ENCODE measurements at places on chromosomes 1 and 21.

DNA sequence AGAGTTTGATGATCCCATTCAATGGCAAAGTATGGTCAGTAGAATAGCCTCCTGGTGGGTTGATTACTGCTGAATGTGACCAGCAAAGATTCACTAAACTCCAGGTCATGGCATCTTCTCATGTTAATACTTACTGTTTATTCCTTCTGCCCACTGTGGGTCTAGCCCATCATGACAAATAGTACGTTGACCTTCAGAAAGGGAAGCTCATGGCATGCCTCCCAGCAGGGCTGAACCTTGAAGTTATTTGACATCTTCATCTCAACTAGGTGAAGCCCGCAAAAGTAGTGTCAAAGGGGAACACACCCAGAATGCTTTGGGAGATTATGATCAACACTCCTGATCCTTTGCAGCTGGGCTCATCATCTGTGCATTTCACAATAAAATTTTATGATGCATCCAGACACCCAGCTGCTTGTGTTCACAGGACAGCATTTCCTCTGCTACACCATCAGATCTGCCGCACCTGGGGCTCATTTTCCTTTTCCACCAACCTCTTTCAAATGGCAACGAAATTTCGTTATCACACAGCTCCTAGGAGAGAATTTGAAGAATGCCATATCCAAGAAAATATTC is 49.6 kb downstream of the HLX start:
- peak; percentile 34 for DNase-seq

DNA sequence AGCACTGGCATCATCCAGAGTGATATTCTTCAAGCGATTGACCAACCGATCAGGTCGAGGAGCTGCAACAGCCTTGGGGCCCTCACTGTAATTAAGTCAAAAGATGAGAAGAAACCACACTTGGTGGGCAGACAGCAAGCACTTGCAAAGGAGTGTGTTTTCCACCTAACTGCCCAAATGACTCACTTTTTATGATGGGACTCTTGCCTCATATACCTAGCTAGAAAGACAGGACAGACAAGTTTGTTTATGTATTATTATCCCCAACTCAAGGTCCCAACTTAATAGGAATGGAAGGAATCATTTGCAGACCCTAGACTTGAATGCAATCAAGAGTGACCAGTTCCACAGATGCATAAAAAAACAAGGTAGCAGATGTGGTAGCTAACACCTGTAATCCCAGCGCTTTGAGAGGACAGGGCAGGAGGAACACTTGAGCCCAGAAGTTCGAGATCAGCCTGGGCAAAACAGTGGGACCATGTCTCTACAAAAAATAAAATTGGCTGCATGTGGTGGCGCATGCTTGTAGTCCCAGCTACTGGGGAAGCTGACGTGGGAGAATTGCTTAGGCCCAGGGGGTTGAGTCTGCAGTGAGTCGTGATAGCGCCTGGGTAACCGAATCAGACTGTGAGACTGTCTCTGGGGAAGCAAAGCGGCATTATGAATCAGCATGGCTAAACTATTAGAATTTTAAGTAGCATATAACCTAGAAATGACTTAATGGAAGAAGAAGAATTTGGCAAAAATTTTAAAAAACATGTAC is 2.3 kb upstream of the NRAS start:
- DNase-seq = no peak

- no peak for DNase-seq
These were observed 622.3 kb upstream of the PLXNA2 start for GRCh38 chr1:208866386-208866955.

DNA sequence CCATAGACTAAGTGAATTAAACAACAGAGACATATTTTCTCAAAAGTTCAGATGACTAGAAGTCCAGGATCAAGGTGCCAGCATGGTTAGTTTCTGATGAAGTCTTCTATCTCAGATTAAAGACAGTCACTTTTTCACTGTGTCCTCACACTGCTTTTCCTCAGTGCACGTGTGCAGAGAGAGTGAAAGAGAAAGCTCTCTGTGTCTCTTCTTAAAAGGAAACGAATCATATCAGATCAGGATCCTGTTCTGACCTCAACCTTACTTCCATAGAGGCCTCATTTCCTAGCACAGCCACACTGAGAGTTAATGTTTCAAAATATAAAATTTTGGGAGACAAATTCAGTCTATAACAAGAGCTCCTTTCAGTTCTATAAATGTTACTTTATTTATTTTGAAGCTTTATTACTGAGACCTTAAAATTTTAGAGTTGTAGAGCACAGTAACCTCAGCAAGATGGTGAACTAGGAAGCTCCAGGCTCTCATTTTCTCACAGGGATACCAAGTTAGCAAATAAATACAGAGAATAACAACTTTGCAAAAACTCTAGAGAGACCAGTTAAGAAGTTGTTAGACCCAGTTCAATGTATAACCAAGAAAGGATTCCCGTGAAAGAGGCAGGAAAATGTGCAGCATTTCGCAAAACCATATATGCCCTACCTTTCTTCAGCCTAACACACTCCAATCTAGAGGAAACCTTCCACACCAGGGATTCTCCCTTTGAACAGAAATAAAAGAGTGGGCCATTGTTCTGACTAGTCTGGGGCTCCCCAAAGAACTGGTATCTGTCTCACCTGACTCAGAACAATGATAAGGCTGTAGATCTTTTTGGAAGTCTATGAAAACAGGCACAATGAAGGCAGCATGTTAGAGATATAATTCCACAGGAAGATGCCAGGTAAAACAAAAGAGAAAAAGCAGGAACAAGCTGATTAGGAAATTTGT is 372.2 kb downstream of the MRPL39 start:
- DNase-seq = no peak

GRCh38 chr1:9909234-9910046 is 629 bp downstream of the CTNNBIP1 start:
- no peak for DNase-seq

- DNase-seq = peak; percentile 79
These were observed 122.9 kb upstream of the KRTAP19-8 start for GRCh38 chr21:31161157-31161556.

DNA sequence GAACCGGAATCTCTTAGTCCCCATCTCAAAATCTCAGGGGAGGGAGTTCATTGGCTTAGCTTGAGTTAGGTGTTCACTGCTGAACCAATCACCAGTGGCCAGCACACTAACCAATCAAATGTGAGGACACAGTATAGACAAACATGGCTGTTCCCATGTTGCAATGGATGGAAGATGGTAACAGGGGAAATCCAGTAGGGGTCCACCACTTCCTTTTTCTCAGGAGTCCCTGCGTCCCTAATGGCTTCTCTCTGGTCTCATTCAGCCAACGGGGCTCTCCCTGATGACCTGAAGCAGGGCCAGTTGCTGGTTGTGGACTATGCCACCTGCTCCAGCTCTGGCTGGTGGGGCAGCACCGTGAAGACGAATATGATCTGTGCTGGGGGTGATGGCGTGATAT is 9.7 kb downstream of the CELA2B start:
- DNase-seq = no peak

DNA sequence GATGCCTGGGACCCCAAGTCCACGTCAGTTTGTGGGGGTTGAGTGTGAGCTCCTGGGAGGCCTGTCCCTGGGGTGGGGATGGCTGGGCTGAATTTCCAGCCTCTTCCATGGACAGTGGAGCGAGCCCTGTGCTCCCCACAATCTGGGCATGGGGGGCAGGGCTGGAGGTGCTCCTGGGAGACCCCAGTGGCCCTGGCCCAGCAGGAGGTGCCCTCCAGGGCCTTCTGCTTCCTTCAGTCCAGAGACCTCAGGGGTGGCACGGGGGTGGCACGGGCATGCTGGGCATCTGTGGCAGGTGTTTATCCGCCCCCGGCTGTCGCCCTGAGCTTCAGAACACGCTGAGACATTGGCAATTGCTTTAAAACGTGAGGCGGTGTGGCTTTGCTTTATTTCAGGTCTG is 40.9 kb downstream of the MORN1 start:
- no peak for DNase-seq

- DNase-seq = no peak
These were observed 74.5 kb upstream of the SELENON start for GRCh38 chr1:25725482-25725881.

DNA sequence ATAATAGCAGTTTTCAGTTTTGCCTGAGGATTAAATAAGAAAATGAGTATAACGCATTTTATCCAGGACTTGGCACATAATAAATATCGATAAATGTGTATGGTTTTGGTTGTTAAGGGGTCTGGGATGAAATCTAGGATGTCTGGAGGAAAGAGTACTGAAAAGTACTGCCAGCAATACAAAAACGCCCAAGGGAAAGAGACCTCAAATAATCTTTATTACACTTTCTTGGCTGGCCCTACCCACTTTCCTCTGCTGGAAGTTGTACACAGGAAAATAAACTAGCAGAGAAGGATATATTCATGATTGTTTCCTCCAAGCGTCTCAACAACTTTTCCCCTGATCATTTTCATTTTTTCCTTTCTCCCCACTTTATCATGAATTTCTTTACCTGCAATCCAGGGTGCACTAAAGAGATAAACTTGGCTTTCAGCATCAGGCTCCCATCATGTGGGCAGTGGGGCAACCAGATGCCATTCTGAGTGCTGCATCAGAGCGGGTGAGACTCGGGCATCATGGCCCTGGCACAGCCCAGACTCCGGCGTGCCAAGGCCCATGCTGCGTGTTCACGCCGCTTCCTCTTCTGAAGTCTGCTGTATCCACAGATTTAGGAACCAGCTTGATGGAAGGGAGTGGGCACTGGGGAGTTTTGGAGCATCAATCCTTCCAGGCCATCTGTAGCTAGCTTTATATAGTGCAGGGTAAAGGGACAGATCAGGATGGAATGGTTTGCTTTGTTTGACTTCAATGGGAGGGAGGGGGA is 35.8 kb upstream of the PLXNA2 start:
- DNase-seq = no peak

DNA sequence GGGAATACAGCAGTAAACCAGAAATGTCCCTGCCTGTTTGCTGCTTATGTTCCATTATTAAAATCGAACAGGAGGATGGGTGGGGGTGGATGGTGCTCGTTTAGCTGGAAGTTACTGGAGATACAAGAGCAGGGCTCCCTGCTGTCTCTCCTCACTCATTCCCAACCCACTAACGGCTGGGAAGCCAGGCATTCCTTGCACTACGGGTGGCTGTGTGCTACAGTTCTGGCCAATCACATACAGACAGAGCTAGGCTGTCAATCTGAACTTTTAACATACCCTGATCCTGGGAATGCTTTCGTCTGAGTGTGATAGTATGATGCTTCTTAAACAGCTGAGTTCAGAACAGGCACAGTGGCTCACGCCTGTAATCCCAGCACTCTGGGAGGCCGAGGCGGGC is 7.0 kb downstream of the SIPA1L2 start:
- DNase-seq = no peak

DNA sequence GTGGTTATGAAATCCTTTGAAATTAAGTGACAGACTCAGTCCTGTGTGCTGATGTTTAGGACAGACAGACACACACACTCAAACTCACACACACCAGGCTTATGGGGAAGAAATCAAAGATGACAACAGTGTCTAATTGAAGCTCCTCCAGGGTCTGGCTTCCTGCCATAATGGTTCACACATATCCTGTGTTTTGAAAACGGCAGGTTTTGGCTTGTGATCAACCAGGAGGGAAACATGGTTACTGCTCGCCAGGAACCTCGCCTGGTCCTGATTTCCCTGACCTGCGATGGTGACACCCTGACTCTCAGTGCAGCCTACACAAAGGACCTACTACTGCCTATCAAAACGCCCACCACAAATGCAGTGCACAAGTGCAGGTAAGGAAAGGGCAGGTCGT is 4.6 kb downstream of the MTARC1 start:
- no peak for DNase-seq

- DNase-seq = no peak
These were observed 124.4 kb upstream of the HOOK1 start for GRCh38 chr1:59690171-59690930.

DNA sequence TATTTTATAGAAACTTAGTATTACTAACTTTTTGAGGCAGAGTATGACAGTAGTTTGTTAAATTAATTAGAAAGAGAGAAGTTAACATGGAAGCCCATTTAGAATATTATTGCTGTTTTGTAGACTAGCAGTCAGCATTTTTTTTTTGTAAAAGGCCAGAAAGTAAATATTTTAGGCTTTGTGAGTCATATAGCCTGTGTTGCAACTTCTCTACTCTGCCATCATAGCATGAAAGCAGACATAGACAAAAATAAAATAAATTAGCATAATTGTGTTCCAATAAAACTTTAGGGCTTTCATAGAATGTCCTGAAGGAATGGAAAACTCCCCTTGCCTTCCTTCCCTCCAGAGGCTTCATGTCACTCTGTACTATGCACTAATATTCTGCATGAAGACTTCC is 12.3 kb upstream of the RGS4 start:
- DNase-seq = peak; percentile 31

DNA sequence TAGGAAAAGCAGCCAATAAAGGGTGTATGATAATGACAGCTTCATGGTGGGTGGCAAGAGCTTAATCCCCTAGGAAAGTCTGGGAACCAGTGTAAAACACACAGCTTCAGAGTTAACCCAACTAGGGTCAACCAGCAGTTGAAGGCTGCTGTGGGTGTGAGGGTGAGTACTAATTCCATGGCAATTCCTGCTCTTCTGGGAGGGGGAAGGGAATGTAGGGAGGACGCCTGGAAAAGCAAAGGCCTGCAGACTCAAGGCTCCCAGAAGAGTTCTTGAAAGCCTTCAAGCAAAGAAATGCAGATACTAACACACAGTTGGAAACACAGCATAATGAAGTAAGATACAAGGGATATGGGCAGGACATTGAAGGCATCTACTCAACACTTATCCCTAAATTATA is 28.1 kb downstream of the TTLL7 start:
- DNase-seq = no peak

- no peak for DNase-seq
These were observed 40.4 kb upstream of the GJA5 start for GRCh38 chr1:147800804-147801203.

GRCh38 chr1:27970401-27970800 is 10.6 kb downstream of the XKR8 start:
- DNase-seq = peak; percentile 91

DNA sequence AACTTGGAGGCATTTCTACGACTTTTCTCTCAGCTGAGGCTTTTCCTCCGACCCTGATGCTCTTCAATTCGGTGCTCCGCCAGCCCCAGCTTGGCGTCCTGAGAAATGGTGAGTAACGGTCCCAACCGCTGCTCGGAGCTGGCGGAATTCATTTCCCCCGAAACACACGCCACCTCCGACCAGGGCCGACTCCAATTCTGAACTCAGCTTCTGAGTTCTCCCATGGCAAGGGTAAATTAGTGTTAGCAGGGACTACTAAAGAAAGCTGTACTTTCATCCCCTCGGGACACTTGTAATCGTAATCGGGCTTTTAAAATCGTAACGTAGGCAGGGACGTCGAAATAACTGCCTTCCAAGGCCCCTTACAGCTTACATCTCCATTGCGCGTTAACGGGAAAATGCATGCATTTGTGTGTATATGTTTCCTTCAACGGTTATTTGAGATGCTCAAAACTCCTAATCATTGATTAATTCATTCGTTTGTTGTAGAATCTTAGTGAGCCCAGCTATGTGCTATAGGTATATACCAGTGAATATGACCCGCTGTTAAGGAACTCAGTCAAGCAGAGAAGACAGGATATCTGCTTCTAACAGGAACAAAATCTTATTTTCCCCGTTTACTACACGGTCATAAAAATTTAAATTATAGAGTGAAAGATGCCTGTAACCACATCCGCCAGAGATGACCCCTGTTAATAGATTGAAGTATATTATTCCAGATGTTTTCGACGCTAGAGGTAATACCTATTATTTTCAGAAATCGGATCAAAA is 472 bp downstream of the DTL start:
- no peak for DNase-seq

Measured in AG08395 (cell line).